COR-L47 (cell line): ENCODE measurements at places on chromosomes 7 and 10.

- peak; percentile 41 for DNase-seq
Observed at GRCh38 chr7:29883462-29884398, 77.4 kb downstream of the WIPF3 start.

DNA sequence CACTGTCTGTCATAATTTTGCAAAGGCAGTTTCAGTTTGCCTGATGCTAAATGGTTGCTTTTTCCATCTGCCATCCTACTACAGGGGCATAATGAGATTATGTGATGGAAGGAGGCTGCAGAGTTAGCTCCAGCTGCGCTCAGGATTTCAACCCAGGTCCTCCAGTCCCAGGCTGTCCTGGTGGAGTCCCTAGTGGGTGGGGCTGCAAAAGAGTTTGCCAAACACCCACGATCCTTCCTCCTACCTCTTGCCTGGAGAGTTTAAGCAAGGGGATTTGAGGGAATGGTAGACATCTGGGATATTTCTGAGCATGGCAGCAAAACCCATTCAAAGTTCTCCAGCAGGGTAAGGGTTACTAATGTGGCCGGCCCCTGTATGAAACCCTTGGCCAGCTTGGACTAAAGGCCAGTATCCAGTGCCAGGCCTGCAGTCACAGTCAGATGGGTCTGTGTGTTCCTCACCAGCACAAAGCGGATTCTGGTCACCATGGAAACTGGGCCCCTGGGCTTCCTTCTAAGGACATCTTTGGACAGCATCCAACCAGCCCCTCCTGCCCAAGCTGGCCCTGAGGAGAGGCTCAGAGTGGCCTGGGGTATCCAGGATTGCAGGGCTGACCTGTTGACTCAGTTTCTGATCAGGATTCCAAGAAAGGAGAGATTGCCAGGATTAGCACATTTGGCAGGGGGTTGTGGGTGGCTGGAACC is 42.7 kb upstream of the CHST3 start:
- DNase-seq, result peak; percentile 56

- no peak for DNase-seq
Observed at GRCh38 chr10:130485958-130486895, 350.0 kb downstream of the GLRX3 start.

GRCh38 chr10:119502209-119502608 is 40.3 kb downstream of the RGS10 start:
- no peak for DNase-seq

DNA sequence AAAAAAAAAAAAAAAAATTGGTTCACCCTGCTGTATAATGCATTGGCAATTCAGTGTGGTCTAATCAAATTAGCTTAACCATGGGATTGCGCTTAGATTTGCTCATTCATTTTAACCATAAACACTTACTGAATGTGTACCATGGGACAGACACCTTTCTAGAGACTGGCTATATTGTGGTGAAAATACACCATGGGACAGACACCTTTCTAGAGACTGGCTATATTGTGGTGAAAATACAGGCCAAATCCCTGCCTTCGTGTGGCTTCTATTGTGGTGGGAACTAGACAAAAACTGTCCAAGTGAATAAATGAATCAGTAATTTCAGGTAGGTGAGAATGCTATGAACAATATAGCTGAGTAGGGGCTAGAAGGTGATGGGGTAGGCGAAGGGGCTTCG is 10.2 kb upstream of the REPIN1 start:
- DNase-seq, result no peak

- no peak for DNase-seq
Observed at GRCh38 chr10:61314273-61314672, 138.9 kb downstream of the TMEM26 start.

GRCh38 chr10:58556516-58557165 is 44.0 kb downstream of the BICC1 start:
- DNase-seq, result no peak

GRCh38 chr10:132698211-132698751 is 87.7 kb downstream of the NKX6-2 start:
- no peak for DNase-seq

DNA sequence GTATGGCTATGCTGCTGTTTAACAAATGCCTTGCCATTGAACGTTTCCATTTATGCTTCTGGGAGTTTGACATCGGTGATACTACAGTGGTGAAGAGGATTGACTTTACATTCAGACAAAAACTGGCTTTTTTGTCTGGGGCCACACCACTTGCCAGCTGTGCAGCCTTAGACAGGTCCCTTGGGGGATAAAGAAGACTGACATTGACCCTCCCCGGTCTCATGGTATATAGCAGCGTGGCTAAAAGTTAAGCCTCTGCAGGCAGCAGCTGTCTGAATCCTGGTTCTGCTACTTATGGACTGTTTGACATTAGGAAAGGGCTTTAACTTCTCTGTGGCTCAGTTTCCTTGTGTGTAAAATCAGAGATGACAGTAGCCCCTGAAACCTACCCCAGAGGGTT is 42.0 kb upstream of the PTF1A start:
- DNase-seq, result no peak

GRCh38 chr10:51696251-51696650 is 3.1 kb downstream of the CSTF2T start:
- DNase-seq, result no peak

GRCh38 chr7:121328508-121329190 is at the start of gene WNT16:
TSS of gene WNT16 (plus strand) at chr7:121329000. CDS start at chr7:121329293, 293 bp downstream.
- no peak for DNase-seq

GRCh38 chr7:17311952-17312351 is 13.5 kb downstream of the AHR start:
- DNase-seq, result no peak
